ENCODE measurements at places on chromosomes 12 and 14.
A peak's percentile ranks its signal among the peaks of the same experiment; 100 is the strongest.

- DNase-seq, result no peak
Observed at GRCh38 chr14:56549721-56550120, 29.9 kb upstream of the TMEM260 start.

DNA sequence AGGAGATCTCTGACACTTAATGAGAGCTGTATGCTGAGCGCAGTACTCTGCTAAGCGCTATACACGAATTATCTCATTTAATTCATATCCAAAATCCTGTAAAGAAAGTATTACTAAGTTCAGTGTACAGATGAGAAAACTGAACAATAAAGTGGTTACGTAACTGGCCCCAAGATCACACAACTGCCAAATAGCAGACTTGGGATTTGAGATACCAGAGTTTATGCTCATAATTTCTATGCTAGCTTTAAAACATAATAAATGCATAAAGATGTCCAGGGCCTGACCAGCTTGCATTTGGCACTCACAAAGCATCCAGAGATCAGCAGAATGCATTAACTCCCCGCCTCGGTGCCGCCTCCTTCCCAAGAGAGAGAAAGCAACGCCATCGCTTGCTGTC lies 83.2 kb upstream of the PWP1 start:
- DNase-seq, result no peak

DNA sequence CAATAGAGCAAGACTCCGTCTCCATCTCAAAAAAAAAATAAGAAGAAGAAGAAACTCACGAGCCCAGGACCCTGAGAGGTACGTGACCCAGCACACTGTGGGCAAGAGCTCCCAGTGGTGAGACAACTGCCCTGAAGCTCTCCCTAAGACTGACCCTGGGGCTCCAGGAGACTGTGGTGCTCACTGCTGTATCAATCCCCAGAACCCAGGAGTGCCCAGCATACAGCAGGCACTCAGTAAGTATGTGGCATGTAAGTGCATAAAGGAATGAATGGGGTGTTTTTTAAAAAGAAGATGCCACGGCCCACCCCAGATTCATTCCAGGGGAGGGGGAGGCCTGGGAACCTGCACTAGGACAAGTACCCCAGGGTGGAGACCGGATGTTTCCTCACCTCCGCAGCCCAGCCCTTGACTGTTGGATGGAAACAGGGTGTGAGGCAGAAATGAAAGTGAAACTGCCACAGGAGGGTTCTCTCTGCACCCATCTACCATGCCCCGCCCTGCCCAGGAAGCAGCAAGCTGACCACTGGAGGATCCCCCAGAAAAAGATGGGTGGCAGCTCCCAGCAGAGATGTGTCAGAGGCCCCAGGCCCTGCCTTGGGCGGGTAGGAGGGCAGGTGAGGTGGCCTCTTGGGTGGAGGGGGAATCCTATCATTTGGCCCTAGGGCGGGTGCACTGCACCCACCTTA lies 12.2 kb downstream of the ITPK1 start:
- DNase-seq, result peak; percentile 20

GRCh38 chr12:66024949-66025348 lies 105.6 kb downstream of the LLPH start:
- no peak for DNase-seq

DNA sequence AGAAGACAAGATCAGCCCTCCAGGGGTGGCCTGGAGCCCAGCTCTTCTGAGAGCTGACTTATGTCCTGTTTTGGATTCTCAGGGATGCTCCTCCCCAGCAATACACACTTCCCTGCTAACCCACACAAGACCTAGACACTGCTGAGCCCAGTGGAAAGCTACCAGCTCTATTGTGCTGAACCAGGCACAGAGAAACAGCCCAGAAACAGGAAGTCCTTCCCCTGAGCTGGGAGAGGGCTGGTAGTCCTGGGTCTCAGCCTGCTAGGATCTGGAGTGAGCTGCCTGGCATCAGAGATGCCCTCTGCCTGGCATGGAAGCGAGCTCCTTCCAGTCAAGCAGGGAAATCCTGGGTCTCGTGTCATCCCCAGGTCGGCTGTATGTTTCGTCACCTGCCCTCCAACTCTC lies 1.2 kb upstream of the LAG3 start:
- DNase-seq, result no peak

DNA sequence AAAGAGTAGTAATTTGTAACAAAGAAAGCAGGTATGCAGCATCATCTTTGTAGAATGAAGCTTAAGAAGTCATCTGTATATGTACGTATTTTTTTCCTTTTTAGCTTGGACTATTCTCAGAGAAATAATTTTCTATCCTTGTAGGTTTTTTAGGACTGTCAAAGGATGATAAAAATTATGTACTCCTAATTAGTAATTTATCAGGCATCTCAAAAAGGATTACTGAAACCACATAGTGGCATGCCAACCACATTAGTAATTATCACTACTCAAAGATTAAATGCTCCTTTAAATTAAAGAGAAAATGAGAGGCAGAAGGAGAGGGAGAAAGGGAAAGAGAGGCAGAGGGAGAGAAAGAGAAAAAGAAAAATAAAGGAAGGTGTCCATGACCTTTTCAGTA lies 17.3 kb downstream of the TTC8 start:
- no peak for DNase-seq

DNA sequence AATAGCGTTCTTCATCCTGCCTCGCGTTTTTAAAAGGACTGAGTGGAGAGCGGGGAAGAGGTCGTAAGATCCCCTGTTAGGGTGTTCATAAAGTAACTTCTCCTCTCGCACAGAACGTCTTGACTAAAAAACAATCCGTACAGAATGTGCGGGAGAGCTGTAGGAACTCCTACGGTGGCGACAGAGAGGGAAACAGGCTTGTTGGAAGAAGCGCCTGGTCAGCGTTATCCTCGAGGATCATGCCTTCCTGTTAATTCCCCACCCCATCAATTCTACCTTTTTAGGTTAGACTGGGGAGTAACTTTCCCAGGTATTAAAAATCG lies 399 bp upstream of the WASHC4 start:
- no peak for DNase-seq

DNA sequence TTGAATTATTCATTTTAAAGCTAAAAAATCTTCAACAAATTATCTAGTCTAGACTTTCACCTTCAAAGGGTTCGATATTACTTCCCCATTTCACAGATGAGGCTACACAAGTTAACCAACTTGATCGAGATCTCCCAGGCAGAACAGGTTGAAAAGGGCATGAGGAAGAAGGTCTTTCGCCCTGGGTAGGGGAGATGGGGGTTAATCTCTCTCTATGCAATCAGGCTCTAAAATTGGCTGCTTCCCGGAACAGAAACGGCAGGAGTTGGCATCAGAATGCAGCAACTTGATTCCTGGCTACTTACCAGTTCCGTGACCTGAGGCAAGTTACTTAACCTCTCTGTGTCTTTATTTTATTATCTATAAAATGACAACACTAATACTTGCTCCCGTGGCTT lies 2.4 kb upstream of the CISTR start:
- DNase-seq, result no peak

DNA sequence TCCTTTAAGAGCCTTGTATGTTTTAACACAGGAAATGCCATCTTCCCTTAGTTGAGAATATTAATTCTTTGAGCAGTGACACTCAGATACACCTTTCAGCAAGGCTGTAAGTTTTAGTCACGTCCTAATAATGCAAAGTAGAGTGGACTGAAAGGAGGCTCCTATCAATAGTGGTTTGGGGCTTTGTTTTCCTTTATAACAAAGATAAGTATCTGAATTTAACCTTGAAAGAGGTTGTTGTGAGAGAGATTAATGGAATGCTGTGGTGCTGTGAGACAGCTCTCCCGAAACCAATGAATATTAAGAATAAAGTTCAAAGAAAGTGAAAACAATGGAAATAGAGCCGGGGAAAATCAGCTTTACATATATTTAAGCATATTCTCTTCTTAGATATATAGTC lies 259.6 kb downstream of the ERC1 start:
- DNase-seq, result no peak

DNA sequence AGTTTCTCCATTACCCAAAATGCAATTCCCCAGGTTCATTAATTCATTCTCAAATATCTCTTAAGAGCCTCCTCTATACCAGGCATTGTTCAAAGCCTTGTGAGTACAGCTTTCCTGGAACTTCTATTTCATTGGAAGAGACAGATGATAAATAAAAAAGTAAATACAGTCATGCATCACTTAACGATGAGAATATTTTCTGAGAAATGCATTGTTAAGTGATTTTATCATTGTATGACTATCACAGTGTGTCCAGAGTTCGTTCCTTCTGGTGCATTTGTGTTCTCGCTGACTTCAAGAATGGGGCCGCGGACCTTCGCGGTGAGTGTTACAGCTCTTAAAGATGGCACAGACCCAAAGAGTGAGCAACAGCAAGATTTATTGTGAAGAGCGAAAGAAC lies 66.0 kb downstream of the ANO4 start:
- no peak for DNase-seq

DNA sequence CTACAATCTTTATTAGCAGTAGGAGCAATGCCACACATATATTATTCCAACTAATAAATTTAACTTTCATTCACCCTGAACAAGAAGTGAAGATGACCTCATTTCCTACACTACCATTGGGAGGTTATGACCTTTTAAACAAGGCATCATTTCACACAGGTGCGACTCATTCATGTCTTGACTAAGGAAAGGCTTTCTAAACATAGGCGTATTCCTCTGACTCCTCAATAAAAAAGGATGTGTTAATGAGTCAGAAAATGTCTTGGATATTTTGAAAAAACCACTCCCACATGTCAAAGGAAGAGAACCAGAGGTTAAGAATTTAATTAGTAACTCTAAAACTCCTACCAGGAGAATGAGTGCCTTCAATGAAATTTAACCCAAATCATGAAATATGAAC lies 115.2 kb downstream of the PRICKLE1 start:
- DNase-seq, result no peak

DNA sequence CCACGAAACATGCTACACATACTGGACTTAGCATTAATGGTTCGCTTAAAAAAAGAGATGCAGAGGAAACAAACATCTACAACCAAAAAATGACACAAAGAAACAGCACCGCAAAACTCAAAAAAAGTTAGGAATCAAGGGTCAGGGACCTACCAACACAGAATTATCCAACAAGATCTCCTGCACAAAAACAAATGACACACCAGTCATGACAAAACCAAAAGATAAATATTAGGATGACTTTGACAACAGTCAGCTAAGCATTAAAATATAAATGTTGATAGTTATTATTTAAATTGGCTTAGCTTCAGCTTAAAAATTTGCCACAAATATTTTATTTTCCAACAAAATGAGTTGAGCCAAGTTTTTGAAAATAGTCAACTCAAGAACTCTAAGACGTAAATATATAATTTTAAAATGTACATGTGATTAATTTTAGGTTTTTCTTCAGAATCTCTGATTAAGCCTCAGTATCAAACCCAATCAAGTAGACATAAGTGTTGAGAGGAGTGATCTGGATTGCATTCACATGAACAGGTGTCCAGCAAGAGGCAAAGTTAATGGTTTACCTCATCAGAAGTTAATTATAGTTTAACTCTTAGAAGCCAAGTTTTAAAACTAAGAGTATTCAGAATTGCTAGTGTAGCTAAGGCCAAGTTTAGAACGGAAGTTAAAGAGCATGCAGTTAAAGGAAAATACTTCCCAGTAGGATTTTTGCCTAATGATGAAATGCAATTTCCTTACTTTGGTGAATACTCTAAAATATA lies 79.9 kb downstream of the HEATR5A start:
- no peak for DNase-seq

DNA sequence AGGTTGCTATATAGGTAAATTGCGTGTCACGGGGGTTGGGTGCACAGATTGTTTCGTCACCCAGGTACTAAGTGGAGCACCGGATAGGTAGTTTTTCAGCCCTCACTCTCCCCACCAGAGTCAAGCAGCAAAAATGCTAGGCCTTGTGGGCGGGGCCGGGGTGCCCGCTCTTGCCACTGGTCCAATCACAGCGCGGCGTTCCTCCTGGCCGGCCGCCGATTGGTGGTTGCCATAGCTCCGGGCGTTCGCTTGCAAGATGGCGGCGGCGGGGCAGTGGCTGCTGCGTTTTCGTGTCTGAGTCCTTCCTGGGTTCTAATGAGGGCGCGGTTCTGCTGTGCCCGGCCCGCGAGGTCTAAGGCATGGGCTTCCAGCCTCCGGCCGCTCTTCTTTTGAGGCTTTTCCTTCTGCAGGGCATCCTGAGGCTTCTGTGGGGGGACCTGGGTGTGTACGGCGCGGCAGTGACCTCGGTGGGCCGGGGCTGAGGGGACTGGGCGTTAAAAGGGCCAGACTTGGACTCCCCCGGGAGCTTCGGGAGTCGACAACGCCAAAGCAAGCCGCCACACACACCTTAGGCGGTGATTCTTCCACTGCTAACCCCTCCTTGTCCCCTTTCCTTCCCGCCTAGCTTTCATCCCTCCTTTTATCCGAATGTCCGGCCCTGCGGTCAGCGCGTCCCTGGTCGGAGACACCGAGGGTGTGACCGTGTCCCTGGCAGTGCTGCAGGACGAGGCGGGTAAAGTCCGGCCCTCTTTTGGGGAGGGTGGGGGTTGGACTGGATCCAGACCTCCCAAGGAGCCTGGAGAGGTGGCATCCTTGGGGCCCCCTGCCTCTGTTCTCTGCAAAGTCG lies at the start of gene TCTN2:
TSS of gene TCTN2 (plus strand) at position 232 of the 847 bp plus-strand sequence. CDS start at position 360, 128 bp downstream.
- DNase-seq, result peak; percentile 92

- DNase-seq, result no peak
Observed at GRCh38 chr12:89260841-89261637, 91.3 kb downstream of the DUSP6 start.

- DNase-seq, result no peak
Observed at GRCh38 chr14:89196545-89196944, 220.5 kb downstream of the FOXN3 start.

- no peak for DNase-seq
Observed at GRCh38 chr12:106094304-106094703, 44.5 kb downstream of the NUAK1 start.

GRCh38 chr12:32478858-32479725 lies 79.7 kb downstream of the FGD4 start:
- DNase-seq, result no peak

DNA sequence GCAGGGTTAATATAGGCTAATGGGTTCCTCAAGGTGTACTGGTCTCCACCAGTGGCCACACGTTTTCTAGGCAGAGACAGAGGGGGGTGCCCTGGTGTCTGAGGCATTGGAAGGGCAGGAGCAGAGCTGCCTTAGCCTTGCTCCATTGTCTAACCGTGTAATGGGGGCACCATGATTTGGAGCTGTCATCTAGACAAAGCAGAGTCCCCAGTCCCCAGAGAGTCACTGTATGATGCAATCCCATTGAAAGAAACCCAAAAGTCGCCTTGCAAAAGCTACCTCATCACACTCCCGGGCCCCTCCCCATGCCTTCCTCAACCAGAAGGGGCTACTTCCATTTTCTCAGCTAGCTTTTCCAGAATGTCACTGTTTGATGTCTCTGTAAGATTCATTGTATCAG lies 487.1 kb downstream of the AACS start:
- DNase-seq, result no peak

DNA sequence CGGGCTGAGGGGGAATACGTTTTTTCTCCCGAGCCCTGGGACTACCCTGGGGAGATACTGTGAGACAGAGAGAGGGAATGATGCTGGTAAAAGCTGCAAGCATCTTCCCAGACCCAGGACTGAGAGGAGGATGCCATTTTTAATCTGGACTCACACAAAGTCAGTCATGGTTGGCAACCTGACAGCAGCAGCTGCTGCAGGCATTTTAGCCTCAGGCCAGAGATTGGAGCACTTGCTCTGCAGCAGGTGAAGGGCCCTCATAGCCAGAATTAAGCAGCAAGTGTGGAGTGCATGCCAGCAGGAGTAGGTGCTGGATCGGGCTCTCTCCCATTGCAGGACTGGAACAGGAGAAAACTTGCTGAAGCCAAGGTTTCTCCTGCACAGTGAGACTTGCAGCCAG lies 361.1 kb upstream of the CLEC14A start:
- no peak for DNase-seq

Data from stimulated activated CD4-positive, alpha-beta T cell treated with anti-CD3 and anti-CD28 coated beads, Interleukin-4, amount 100 ng/mL, for 4 hours (primary cell).